Breast epithelium (tissue), 4 donors: ENCODE measurements at places on chromosomes 1 and 21. TPM values are rescaled to one million over a fixed set of nuclear protein-coding genes. Genes with fewer than 3 reads are reported as not detected.

DNA sequence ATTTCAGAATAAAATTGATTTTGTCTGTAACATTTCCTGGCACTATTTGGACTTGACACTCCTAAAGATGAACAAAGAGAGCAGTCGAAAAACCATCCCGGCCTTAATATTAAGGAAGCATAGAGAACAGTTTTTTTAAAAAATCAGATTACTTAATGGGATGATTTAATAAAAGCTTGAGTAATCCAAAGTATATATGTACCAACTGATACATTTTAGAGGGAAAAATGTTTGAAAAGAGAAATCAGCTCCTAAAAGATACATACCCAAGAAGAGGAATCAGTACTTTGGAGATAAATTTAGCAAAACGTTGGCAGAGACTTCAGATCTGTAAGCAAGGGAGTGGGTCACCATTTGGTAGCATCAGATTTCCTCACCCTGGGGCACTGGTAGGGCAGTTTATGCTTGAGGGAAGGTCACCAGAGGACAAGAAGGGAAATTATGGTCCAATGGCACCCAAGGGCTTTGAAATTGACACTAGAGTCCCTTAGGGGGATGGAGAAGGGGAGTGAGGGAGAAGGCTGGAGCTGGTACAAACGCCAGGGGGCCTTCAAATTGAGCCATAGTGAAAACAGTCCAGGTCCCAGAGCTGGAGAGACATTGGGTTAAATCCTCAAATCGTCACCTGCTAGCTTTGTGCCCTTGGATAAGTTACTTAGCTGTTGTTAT is 5.9 kb downstream of the SLAMF7 start:
- H3K27me3 ChIP-seq: no peaks in the 10 kb centered on the region
- no peaks in the 10 kb centered on the region for H3K4me1 ChIP-seq
- no peak overlapping the region for H3K27ac ChIP-seq
- no peaks in the 10 kb centered on the region for H3K36me3 ChIP-seq

DNA sequence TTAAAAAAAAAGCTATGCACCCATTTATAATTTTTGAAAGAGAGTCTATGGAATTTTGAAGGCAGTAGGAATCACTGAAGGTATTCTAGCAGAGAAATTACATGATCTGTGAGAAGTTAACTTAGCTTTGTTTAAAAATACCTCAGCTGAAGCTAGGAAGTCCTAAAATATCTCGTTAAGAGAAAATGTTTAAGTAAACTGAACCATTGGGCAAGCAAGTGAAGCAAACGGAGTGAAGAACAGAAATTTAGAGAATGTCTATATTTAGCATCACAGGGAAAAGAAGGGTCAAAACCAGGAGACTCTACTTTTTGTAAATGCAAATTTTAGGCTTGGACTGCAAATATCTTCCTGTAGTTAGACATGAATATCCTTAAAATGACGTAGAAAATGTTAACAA is 230.8 kb downstream of the HMCN1 start:
- no peak overlapping the region for H3K4me3 ChIP-seq
- no peaks in the 10 kb centered on the region for H3K36me3 ChIP-seq
- H3K27me3 ChIP-seq: no peaks in the 10 kb centered on the region
- H3K4me1 ChIP-seq: no peaks in the 10 kb centered on the region
- H3K27ac ChIP-seq: no peak overlapping the region

- DNase-seq: no peak
- H3K4me3 ChIP-seq: no peak overlapping the region
- no peak overlapping the region for H3K27ac ChIP-seq
- H3K27me3 ChIP-seq: no peaks in the 10 kb centered on the region
- H3K4me1 ChIP-seq: no peaks in the 10 kb centered on the region
These were observed 19.0 kb downstream of the SLC37A1 start for GRCh38 chr21:42532466-42533181.

GRCh38 chr1:52139817-52140540 is 1.9 kb upstream of the ZFYVE9 start:
- no peaks in the 10 kb centered on the region for H3K27me3 ChIP-seq
- no peaks in the 10 kb centered on the region for H3K36me3 ChIP-seq
- DNase-seq: no peak
- no peak overlapping the region for H3K27ac ChIP-seq
- H3K4me3 ChIP-seq: no peak overlapping the region

DNA sequence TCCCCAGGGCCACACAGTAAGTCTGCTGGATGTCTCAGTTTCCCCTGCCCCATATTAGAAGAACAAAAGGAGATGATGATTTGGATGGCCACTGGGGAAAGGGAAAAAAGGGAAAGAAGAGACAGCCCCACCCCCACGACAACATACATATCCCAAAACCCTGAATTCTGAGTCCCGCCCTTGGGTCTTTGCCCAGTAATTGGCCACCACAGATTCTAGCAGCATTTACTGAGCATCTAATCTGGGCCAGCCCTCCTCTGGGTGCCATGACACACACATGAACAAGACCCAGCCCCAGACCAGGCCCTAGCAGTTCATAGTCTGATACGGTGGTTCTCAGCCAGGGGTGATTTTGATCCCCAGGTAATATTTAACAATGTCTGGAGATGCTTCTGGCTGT is 5.2 kb upstream of the TTC4 start:
- no peak overlapping the region for H3K27ac ChIP-seq
- no peak overlapping the region for H3K4me3 ChIP-seq
- no peak for DNase-seq
- no peaks in the 10 kb centered on the region for H3K4me1 ChIP-seq
- H3K36me3 ChIP-seq: no peaks in the 10 kb centered on the region

GRCh38 chr1:85091671-85092280 is 43.5 kb upstream of the MCOLN3 start:
- no peaks in the 10 kb centered on the region for H3K27me3 ChIP-seq
- peak overlapping the region; percentile 9 for H3K4me3 ChIP-seq
- no peak for DNase-seq
- no peaks in the 10 kb centered on the region for H3K36me3 ChIP-seq
- H3K27ac ChIP-seq: no peak overlapping the region

GRCh38 chr21:45297329-45297728 is 9.6 kb upstream of the POFUT2 start:
- no peak overlapping the region for H3K4me3 ChIP-seq
- no peak overlapping the region for H3K27ac ChIP-seq
- H3K36me3 ChIP-seq: no peaks in the 10 kb centered on the region
- H3K4me1 ChIP-seq: peaks cover 9% of the 10 kb centered on the region
- DNase-seq: no peak
- no peaks in the 10 kb centered on the region for H3K27me3 ChIP-seq

DNA sequence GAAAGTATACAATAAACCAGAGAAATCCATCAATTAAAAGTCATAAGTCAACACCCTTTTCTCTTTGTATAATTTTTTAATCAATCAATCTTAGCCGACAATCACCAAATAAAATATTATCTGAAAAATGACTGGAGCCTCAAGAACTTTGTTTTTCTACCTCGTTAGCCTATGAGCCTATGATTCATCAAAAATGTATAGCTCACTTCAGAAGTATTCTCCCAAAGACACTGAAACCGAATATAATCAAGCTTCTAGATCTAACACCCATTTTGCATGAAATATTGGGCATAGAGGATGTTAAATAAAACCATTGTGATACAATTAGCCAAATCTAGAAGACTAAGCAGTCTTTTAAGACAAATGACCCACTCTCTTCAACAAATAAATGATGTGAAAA is 17.8 kb upstream of the RSBN1 start:
- no peak for DNase-seq
- no peaks in the 10 kb centered on the region for H3K27me3 ChIP-seq
- H3K4me3 ChIP-seq: no peak overlapping the region
- H3K4me1 ChIP-seq: no peaks in the 10 kb centered on the region
- H3K27ac ChIP-seq: no peak overlapping the region

SLC45A3 gene
- 1.6 TPM for total RNA-seq

RAP1GAP gene
- total RNA-seq: 7.2 TPM
